ENCODE measurements at places on chromosomes 6 and 20.

- no peak for DNase-seq
Observed at GRCh38 chr6:125808060-125808459, 17.3 kb downstream of the NCOA7 start.

GRCh38 chr6:6515691-6516607 lies 72.6 kb upstream of the LY86 start:
- no peak for DNase-seq

DNA sequence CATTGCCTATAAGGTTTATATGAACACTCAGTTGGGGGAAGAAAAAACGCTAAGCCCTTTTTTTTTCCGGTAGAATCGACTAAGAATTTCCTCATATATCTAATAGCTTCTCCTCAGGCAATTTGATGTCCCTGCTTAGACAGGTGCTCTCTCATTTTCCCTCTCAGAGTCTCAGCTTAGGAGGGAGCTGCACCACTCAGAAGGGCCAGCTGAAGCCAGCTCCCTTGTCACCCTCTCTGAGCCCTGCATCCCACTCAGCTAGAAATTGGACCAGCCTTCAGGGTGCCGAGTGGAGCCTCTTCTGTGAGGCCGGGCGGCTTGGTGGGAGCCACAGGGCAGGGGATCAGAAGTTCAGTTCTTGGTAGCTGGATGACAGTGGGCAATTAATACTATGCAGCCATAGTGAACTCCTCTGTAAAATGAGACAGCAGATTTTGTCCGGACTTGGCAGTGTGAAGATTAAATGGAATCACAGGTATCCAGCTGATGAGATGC lies 368.5 kb downstream of the MAFB start:
- no peak for DNase-seq

DNA sequence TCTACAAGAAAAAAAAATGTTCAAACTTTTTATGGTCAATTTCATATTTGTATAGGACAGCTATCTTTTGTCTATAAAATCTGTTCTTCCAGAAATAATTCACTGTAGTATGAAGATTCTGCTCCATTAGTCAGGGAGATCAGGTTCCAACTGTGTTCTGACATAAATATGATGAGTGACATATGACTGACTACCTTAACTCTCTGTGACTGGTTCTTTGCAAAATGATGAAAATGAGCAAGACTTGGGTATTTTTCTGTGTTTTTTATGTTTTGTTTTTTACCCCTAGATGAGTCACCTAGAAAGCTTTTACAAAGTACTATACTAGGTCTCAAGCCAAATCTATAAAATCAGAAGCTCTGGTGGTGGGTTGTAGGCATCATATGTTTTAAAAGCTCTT lies 229.6 kb downstream of the MMUT start:
- no peak for DNase-seq

- DNase-seq, result no peak
Observed at GRCh38 chr6:168021581-168021980, 24.1 kb downstream of the KIF25 start.

- no peak for DNase-seq
Observed at GRCh38 chr6:37936906-37937305, 117.4 kb downstream of the ZFAND3 start.

GRCh38 chr20:47088335-47088734 lies 193.7 kb downstream of the EYA2 start:
- no peak for DNase-seq

DNA sequence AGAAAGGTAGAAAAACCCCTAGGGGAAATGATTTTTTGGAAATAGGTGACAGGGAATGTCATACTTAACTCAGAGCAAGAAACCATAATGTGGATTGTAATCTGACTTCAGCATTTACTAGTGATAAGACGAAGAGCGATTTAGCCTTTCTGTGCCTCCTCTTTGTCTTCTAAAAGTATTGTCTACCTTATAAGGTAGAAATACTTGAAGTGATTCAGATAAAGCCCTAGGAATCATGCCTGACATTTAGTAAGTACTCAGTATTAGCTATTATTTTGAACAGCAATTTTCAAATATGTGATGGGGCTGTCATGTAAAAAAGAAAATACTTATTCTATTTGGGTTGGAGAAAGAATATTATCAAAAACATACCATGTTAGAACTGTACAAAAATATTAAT lies 525.9 kb upstream of the EYS start:
- DNase-seq, result no peak

DNA sequence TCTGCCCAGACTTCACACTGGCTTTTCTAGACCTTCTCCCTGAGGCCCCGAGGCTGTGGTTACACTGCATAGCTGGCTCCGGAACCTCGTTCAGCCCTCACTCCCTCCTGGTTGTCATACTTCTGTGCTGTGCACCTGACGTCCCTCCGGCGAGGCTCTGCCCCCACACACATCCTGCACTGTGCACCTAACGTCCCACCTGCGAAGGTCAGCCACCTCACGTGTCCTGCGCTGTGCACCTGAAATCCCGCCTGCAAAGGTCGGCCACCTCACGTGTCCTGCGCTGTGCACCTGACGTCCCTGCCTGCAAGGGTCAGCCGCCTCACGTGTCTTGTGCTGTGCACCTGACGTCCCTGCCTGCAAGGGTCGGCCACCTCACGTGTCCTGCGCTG lies 111.0 kb upstream of the FRMD1 start:
- DNase-seq, result no peak

- no peak for DNase-seq
Observed at GRCh38 chr6:81023007-81023582, 729.4 kb downstream of the TENT5A start.

GRCh38 chr20:3818155-3819151 lies 1.9 kb upstream of the AP5S1 start:
- peak; percentile 83 for DNase-seq

- no peak for DNase-seq
Observed at GRCh38 chr6:111713236-111713635, 107.6 kb upstream of the TRAF3IP2 start.

DNA sequence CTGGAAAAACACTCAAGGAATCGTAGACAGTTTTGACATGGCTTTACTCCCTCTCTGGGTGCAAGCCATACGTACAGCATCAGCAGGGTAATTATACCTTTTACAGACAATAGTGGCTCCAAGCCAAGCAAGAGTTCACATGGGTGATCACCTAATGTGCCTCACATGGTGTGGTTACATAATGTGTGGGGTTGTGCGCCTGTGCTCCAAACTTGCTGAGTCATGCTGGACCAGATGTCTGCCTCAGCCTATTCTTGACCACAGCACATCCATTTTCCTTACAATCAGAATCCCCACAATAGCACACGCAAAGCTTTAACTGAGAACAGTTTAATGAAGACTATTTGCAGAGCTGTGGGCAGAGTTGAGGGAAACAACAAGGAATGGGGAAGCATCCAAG lies 74.5 kb downstream of the ALDH8A1 start:
- DNase-seq, result no peak

GRCh38 chr20:48782901-48783308 lies 44.9 kb downstream of the PREX1 start:
- no peak for DNase-seq

GRCh38 chr6:154370545-154370944 lies 13.9 kb upstream of the IPCEF1 start:
- peak; percentile 27 for DNase-seq

- no peak for DNase-seq
Observed at GRCh38 chr6:77178821-77179220, 284.5 kb downstream of the HTR1B start.

GRCh38 chr20:9427430-9428291 lies 86.7 kb upstream of the LAMP5 start:
- no peak for DNase-seq

- DNase-seq, result no peak
Observed at GRCh38 chr6:94683409-94683808, 893.9 kb upstream of the MANEA start.

- DNase-seq, result no peak
Observed at GRCh38 chr6:137161949-137162348, 11.5 kb downstream of the IL22RA2 start.

DNA sequence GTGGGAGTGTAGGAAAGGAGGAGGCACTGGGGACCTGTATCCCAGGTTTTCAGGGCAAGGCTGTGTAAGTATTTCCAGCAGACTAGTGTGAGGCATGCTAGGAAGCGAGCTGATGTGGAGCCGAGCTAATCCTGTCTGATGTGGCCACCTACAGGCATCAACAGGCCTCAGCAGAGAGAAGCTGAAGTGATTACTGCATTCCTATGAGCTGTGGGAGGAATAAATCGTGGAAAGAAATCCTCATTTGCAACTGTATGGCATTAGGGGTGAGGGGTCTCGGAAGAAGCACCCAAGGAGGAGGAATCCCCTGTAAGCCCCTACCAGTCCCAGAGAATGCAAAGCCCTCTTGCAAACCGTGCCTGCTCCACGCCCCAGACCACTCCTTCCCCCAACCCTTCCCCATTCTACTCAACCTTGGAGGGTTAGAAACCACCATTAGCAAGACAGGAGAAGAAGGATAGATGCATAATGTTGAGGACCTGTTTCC lies 41.6 kb downstream of the C6orf15 start:
- peak; percentile 82 for DNase-seq

DNA sequence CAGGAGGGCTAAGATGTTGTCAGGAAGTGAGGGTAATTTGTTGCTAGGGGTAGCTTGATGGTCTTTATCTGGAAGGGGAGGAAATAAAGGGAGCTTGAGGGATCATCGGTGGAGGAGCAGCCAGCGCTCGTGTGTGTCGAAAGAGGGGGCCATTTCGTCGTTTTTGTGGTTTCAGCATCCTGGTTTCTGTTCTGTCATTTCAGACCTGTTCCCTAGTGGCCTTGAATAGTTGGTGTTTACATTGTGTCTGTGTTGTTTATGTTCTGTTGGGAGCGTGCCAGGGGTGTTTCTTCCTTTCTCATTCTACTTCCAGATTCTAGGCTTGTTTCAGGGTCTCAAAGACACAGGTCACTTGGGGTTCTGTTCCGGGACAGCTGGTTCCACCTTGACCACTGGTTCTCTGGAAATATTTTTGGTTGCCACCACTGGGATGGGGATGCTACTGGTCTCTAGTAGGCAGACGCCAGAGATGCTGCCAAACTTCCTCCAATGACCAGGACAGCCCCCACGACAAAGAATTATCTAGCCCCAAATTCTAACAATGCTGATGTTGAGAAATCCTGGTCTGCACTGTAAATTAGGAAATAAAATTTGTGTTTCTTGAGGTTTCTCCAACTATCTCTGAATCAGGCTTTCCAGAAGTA lies 113.9 kb upstream of the NAA20 start:
- no peak for DNase-seq

- DNase-seq, result no peak
Observed at GRCh38 chr20:23326774-23327173, 23.8 kb upstream of the NXT1 start.

GRCh38 chr20:23273776-23274175 lies 76.8 kb upstream of the NXT1 start:
- DNase-seq, result no peak

- DNase-seq, result no peak
Observed at GRCh38 chr6:21811484-21811883, 217.9 kb downstream of the SOX4 start.

DNA sequence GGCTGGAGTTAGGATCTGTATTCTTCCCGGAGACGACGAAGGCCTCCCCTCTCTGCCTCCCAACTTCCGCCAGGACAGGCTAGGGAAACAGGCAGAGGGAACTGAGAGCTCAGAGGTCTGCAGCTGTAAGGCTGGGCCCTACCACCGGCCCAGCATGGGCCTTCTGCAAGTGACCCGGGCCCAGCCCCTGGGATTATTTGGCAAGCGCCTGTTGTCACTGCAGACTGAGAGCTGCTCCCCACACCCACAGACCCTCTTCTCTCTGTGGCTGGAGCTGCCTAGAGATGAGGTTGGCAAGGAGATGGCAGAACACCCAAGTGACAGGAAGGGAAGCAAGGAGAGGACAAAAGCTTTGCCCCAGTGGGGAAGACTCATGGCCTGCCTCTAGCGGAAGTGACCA lies 212.6 kb downstream of the ZDHHC14 start:
- DNase-seq, result no peak

DNA sequence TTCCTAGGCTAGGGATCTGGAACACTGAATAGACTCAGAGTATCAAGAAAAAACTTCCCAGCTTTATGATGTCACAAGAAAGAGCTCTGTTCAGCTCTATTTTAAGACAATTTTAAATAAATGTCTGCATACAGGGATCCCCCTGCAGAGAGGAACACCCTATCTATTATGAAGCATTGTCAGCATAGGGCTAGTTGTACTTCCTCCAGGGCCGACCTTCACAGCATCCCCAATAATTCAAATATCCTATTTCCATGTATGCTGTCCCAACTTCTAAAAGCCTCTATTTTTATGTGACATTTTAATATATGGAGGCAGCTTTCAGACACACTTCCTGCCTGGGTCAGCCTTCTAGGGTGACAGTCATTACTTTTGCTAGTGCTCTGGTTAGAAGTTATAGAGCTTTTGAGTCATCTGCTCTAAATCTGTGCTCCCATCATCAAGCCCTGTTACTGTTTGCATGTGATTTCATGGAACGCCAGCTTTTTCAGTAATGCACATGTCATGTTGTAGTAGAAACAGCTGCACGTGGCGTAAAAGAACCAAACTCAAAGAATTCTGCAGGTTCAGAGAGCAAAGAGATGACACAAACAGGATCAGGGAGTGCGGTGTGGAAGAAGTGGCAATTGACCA lies 189.2 kb downstream of the ADGB start:
- no peak for DNase-seq

- no peak for DNase-seq
Observed at GRCh38 chr20:64253443-64253842, 2.1 kb upstream of the PCMTD2 start.

GRCh38 chr20:63026582-63027165 lies 19.9 kb upstream of the BHLHE23 start:
- no peak for DNase-seq

- no peak for DNase-seq
Observed at GRCh38 chr6:75489025-75489424, 4.6 kb downstream of the FILIP1 start.

GRCh38 chr6:33716379-33716778 lies 4.9 kb upstream of the UQCC2 start:
- DNase-seq, result no peak

DNA sequence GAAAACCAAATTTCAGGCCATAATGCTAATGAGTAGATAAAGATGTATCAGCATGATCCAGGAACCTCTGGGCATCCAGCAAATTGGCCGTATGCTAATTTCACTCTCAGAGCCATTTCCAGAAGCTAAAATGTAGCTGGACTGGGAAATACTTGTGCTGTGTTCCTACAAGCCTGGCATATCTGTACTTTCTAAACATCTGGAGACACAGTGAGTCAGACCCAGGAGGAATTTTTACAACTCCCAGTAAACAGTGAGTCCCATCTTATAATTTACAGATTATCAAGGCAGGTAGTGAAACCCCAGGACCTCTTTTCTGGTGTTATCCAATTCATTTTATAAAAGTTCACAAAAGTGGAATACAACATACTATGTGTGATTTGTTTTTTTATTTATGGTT lies 683.0 kb upstream of the ADGRB3 start:
- DNase-seq, result peak; percentile 9

DNA sequence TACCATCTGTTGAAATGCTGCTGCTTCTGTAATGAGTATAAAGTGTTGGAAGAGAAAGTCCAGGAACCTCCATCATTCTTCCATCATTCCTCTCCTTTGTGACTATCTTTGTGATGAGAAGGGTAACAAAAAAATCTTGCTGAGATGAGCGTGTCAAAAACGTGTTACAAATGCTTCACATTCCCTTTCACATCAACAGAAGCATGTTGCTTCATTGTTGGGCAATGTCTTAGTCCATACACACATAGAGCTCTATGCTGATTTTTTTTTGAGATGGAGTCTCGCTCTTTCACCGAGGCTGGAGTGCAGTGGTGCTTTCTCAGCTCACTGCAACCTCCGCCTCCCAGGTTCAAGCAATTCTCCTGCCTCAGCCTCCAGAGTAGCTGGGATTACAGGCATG lies 114.1 kb upstream of the ESR1 start:
- no peak for DNase-seq
